Right cardiac atrium (tissue), 5 donors: ENCODE measurements at places on chromosomes 16 and 17.
A peak's percentile ranks its signal among the peaks of the same experiment; 100 is the strongest.

DNA sequence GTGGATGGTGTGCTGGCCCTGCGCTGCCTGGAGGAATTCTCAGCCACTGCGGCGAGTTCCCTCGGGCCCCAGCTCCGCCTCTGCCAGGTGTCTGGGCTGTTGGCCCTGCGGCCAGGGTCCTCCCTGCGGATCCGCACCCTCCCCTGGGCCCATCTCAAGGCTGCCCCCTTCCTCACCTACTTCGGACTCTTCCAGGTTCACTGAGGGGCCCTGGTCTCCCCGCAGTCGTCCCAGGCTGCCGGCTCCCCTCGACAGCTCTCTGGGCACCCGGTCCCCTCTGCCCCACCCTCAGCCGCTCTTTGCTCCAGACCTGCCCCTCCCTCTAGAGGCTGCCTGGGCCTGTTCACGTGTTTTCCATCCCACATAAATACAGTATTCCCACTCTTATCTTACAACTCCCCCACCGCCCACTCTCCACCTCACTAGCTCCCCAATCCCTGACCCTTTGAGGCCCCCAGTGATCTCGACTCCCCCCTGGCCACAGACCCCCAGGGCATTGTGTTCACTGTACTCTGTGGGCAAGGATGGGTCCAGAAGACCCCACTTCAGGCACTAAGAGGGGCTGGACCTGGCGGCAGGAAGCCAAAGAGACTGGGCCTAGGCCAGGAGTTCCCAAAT is 1.3 kb upstream of the TNFSF13 start:
- peak; percentile 72 for DNase-seq

GRCh38 chr17:77140878-77141767 is at the start of gene SEC14L1:
TSS of gene SEC14L1 (plus strand) at chr17:77140969. CDS start at chr17:77143597, 2,628 bp downstream.
- peak; percentile 73 for DNase-seq

- DNase-seq, result no peak
These were observed 34.6 kb downstream of the PDIA2 start for GRCh38 chr16:317583-317982.

DNA sequence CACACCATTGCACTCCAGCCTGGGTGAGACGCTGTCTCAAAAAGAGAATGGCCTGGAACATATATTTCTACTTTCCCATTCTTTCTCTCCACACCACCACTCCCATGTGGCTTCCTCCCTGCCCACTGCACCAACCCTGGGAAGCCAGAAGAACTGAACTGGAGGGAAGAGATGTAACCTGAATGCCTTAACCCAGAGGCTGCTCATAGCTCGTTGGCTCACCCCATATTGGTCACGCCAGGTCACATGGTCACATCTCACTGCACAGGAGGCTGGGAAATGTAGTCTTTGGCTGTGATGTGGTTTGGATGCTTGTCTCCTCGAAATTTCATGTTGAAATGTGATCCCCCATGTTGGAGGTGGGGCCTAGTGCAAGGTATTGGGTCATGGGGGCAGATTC is 5.9 kb upstream of the DNAH17 start:
- no peak for DNase-seq

- DNase-seq, result peak; percentile 95
These were observed 127.9 kb upstream of the CDH11 start for GRCh38 chr16:65249768-65250167.

DNA sequence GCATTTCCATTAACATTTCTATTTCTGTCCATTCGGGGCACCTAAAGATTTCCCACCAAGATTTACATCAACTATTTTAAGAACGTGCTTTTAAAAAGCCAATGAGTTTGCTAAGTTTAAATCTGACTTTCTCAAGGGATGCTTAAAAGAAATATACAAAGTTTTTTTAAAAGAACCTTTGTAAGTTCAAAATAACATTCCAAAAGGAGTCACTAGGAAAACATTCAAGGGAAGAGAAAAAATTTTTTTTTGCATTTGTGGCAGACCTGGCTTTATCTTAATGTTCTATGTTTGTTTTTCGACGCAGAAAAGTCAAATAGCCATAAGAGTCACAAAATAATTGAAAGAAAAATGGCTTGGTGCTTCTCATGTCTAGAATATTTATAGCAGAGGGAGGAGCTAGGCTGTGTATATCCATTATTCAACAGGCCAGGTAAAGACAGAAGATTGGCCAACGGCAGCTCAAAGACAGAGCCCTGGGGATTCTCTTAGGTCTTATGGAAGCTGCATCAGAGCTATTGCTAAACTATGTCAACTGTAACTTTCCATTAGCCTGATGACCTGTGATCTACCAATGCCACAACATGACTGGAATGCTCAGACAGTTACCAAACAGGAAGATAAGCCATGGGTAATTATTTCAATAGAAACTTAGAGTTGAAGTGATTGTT is 37.8 kb upstream of the MYOCD start:
- DNase-seq, result no peak

DNA sequence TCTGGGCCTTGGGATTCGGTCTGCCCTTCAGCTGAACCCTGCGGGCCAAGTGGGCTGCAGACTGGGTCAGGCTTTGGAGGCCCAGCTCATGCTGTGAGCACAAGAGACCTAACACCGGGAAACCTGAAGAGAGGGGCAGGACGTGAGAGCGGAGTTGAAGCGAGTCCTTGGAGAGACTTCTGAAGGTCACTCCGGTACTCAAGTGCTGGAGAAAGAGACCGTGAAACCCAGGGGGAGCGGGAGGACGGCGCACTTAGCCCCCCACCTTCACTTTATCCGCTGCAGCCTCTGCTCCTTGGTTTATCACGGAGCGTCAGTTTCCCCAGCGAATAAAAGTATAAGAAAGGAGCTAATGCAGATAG is 361 bp downstream of the UQCRC2 start:
- DNase-seq, result no peak

DNA sequence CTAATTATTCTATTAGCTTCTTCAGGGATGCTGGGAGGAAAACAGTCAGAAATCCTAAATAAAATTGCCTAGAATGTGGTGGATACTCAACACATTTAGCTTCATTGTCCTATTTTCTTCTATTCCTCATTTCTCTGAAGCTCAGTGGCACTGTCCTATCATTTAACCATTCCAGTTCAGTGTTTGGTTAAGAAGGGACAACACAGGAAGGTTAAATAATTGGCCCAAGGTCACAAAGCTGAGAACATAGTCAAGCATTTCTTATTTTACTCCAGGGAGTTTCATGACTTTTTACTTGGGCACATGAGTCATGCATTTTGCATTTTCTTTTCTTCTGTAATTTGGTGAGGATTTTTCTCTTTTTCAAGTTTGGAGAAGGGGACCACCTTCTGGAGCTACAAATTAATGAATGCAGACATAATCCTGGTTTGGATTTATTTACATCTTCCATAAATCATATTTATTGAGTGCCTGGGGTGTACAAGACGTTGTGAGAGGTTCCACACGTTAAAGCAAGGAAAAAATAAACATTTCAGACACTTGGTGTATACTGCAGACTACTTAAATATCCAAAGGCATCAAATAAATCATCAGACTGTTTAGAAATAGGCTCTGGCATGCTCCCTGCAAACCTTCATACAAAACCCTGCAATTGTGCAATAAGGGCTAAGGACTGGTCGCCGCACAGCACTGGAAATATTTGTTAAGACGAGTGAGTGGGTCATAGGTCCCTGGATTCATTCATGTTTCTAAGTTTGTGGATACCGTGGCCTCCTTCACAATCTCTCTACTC is 263.9 kb downstream of the MAF start:
- DNase-seq, result no peak

- no peak for DNase-seq
These were observed 398.4 kb upstream of the HSBP1 start for GRCh38 chr16:83409347-83409746.

DNA sequence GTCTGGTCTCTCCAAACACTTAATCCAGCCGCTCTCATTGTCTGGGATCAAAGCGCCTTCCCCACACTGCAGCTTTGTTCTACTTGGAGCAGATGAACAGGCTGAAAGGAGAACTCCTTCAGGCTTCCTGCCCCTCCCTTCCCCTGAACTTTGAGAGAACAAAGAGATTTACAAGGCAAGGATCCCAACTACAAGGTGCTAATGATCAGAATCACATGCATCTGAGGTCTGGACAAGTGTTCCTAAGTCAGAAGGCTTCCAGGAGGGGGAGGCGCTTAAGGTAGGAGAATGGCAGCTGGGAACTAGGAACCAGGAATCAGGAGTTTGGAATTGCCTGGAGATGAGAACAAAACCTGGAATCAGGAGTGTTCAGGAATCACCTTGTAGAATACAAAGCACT is 606.3 kb upstream of the CDH11 start:
- no peak for DNase-seq

DNA sequence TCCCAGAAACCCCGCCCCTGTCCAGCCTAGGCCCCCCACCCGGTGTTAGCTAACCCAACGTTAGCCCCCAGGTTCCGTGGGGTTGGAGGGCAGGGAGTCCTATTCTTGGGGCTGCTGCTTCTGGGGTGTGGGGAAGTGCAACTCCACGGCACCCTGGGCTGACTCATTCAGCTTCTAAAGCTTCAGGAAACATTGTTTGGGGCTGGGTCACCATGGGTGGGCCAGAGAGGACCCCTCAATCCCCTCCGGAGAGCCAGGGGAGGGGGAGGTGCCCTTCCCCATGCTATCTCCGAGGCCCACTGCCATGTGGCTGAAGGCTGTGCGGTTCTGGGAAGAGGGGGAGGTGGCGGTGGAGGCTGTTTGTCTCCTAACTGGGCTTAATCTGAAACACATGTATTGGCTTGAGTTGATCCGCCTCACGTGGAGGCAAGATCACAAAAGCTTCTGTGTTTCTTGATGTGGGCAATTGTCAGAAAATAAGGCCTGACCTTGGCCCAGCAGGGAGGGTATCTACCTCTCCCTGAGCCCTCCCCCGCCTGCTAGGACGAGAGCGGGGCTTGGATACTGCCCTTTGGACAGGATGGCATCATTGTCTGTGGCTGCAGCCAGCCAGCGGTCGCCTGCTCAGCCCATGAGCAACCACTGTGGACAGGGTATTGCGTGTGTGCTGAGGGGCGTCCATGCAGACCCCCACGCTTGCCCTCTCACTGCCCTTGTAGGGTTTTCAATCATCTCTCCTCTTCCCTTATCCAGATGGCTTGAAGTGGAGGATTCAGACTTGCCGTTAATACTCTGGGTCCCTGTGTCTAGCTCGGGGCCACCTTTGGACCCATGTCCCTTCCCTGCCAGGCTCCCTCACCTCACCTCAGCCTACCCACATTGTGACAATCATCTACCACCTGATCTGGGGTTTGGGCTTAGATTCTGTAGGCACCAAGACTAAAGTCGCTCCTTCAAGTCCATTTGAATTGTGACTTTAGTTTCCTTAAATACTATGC is 1.3 kb downstream of the SERPINF1 start:
- DNase-seq, result peak; percentile 64

GRCh38 chr17:40470932-40471828 is 27.9 kb downstream of the IGFBP4 start:
- peak; percentile 59 for DNase-seq

DNA sequence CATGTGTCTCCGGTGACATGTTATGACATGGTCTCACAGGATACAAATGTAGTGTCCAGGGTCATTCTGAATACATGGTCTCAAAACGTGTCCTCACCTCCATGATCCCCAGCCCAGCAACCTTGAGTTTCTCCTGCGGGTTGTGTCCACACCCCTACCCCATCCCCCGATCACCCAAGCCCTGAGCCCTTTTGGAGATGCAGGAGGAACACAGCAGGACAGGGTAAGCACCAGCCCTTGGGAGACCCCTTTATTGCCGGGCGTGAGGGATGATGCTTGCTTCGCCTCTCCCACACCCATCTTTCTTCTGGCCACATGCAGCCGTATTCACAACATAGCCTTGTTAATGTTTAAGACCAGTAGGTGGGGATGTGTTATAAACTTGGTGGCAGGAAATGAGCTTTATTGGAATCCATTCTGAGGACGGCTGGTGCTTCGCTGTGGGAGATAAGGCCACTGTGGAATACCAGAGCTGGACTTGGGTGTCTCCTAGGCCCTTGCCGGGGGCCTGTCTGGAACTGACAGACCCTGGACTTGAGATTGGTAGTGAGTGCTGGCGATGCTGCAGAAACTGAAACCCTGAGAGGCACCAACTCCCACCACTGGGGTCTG is 5.5 kb downstream of the TMEM132E start:
- DNase-seq, result no peak

GRCh38 chr16:12794486-12795387 is 8.9 kb downstream of the CPPED1 start:
- peak; percentile 90 for DNase-seq

- DNase-seq, result peak; percentile 94
These were observed 135.4 kb downstream of the KCNJ12 start for GRCh38 chr17:21511363-21512195.

GRCh38 chr16:31696968-31697743 is 169.5 kb downstream of the AHSP start:
- DNase-seq, result no peak
